ENCODE measurements at places on chromosomes 13 and 19.

DNA sequence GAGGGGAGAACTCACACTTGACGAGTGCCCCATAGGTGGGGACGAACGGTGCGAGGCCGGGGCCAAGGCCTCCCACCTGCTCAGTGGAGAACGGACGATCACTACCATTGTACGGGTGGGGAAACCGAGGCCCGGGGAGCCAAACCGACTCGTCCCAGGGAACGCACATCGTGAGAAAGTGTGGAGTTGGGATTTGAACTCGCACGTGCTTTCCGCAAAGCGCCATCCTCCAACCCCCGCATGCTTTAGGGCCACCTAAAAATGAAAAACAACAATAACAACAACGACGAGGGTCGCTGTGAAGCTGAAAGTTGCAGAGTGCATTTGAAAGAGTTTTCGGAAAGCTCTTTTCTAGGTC lies 458 bp downstream of the ARHGEF1 start:
- no peak for DNase-seq

DNA sequence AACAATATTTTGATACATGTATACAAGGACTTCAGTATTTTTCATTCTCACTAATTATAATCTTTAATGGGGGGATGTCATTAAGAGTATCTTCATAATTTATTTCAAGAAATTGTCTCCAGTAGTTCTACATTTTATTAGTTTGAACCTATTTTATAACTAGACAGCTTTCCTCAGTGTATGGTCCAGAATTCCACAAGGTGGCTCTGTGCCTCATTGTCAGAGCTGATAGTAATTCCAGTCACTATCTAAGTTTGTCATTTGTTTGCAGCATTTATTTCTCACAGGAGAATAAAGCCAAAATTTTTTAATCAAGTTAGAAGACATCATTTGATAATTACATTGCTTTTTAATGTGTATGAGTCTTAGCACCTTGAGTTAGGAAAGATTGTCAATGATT lies 1633.0 kb upstream of the PCDH20 start:
- DNase-seq = no peak

GRCh38 chr13:97376981-97377380 lies 57.0 kb upstream of the RAP2A start:
- DNase-seq = no peak

DNA sequence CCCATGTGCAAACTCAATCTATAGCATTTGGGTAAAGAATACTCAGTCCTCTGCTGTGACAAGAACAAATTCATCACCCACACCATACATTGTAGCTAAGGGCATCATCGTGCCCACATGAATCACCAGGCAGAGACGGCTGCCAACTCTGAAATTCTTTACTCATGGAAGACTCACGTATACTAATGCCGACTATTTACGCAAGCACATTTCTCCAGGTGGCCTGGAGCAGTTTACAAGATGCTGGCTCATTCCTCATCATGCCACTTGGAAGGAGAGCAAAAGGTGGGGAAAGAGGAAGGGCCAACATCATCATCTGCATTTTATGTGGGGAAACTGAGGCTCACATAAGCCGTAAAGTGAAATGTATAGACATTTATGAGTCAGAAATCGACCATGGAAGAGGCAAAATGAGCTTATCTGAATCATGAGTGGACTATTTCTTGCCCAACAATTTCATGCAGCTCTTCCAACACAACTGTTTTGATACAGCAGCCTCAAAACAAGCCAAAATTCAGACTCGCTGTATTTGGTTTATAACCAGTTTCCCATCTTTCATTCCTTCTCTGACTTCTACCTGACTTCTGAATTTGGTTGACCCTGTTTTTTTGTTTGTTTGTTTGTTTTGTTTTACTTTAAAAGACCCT lies 213.9 kb upstream of the SERP2 start:
- DNase-seq = no peak

GRCh38 chr13:71659404-71659803 lies 207.6 kb downstream of the DACH1 start:
- DNase-seq = no peak

- DNase-seq = peak; percentile 50
These were observed 117.9 kb downstream of the STOML3 start for GRCh38 chr13:38872693-38873092.

GRCh38 chr19:22503524-22503923 lies 81.4 kb upstream of the ZNF98 start:
- no peak for DNase-seq

DNA sequence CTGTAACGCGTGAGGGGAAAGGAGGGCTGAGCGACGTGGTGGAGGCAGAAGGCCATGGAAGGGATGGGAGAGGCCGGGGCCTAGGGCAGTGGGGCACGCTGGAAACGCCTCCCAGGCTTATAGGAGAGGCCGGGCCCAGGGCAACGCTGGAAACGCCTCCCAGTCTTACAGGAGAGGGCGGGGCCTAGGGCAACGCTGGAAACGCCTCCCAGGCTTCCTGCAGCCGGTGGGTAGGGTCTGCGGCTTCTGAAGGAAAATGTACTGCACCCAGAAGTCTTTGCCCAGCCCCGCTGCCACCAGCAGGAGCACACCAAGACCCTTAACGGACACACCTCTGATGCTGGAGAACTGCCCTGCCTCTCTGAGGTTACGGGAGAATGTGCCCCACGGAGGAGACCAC lies 9.1 kb downstream of the CACTIN start:
- DNase-seq = peak; percentile 86

- DNase-seq = no peak
These were observed 575.6 kb downstream of the DIAPH3 start for GRCh38 chr13:59587971-59588716.

DNA sequence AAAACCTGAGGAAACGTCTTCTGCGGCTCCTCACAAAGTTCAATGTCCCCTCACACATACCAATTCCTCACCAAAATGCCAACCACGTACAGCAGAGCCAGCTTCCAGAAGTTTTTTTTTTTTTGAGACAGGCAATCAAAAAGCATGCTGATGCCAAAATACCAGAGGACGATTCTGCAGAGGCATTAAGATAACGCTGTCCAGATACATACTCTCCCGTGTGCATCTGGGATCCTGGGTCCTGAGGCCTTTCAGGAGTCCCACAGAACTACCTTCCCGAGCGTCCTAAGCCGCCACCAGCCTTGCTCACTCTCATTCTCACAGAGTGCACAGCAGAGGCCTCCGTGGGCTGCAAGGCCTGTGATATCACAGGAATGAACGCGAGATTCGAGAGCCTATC lies 5.0 kb downstream of the DCUN1D2 start:
- no peak for DNase-seq

DNA sequence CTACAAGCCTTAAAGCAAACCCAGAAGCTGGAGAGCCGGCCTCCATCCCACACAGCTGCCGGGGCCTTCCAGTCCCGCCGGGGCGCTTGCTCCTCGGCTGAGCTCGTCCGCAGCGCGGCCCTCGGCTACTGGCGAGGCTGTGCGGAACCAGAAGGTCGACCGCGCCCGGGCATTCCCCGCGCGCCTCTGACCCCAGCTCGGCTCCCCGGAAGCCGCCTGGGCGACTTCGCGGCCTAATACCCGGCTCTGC lies 863 bp downstream of the ANKRD10 start:
- no peak for DNase-seq

- DNase-seq = peak; percentile 92
These were observed 776.9 kb downstream of the GPC5 start for GRCh38 chr13:92175330-92175729.

GRCh38 chr19:2274931-2275535 lies 6.9 kb downstream of the PEAK3 start:
- peak; percentile 85 for DNase-seq

GRCh38 chr13:24709186-24709913 lies 29.1 kb downstream of the ATP12A start:
- peak; percentile 93 for DNase-seq

DNA sequence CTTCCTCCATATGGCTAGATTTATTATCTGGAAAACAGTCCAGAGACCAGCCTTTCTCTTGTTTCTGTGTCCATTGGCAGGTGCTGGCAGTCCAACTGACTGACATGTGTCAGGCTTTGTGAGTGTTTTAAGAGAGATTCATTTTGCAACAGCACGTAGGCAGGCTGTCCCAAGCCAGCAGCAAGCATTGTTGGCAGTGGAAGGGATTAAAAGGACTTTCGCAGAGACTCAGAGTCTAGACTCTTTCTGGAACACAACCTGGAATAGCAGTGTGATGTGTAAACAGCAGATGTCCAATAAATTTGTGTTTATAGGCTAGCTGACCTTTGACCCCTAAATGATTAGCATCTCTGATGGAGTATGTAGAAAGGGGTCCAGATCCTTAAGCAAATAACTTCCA lies 222.2 kb upstream of the SERP2 start:
- no peak for DNase-seq

DNA sequence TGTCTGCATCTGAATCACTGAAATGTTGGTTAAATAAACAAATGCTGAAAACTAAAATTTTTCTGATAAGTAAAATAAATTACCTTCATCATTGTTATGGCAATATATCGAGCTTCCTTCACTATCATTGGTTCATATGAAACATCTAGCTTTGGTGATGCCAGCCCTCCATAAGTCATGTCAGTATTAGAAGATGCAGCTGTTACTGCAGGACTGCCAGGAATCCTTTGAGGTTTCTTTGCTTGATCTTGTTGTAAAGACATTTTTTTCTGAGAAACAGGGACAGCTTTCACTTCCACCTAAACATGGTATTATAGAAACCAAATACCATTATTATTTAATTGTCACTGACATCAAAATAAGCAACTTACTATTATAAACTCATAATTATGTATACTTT lies 123.7 kb upstream of the FBXL3 start:
- no peak for DNase-seq

- peak; percentile 70 for DNase-seq
These were observed 124.2 kb downstream of the LMO7 start for GRCh38 chr13:75760131-75761021.

- no peak for DNase-seq
These were observed 616.6 kb downstream of the FGF9 start for GRCh38 chr13:22287343-22287920.

- DNase-seq = no peak
These were observed 575.6 kb downstream of the DCT start for GRCh38 chr13:93903909-93904308.

- DNase-seq = no peak
These were observed 58.3 kb downstream of the RAP2A start for GRCh38 chr13:97492257-97492656.

- DNase-seq = no peak
These were observed 1691.5 kb upstream of the SLC10A2 start for GRCh38 chr13:104757712-104758111.

GRCh38 chr13:30438286-30438685 lies 16.0 kb downstream of the UBE2L5 start:
- no peak for DNase-seq

DNA sequence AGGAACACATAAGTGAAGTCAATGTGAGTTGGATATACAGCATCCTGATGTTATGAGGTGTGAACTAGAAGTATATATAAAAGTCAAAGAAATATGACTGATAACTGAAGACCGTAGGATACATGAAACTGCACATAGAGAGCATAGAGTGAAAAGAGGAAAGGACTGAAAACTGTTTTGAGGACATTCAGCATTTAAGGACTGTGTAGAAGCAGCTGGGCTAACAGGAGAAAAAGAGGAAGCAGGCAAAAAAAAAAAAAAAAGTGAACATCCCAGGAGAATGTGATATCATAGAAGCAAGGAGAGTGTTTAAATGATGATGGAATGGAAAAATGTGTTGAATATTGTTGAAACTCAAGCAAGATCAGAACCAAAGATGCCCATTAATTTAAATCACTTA lies 363.5 kb downstream of the PCDH20 start:
- no peak for DNase-seq

DNA sequence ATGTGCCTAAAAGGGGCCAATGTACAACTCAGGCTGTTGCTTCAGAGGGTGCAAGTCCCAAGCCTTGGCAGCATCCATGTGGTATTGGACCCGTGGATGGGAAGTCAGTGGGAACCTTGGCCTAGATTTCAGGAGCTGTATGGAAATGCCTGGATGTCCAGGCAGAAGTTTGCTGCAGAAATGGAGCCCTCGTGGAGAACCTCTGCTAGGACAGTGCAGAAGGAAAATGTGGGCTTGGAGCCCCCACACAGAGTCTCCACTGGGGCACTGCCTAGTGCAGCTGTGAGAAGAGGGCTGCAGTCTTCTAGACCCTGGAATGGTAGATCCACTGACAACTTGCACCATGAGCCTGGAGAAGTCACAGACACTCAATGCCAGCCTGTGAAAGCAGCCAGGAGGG lies 28.5 kb downstream of the GPC5 start:
- peak; percentile 23 for DNase-seq

DNA sequence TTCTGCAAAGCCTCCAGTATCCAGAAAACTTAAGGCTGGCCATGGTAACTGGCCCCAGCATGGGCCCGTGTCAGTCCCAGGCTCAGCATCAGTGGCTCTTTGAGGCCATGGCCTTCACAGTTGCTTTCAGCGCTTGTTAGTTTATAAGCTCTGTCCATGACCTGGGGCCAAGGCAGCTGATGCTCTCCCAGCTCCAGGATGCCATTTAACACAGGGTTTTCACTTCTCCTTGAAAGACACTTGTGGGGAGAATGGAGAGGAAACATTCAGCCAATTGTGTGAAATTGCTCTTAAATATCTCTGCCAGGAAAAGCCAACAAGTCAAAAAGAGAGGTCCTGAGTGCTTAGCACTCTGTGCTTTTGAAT lies 321.3 kb downstream of the FOXO1 start:
- no peak for DNase-seq

GRCh38 chr19:46975925-46976782 lies 43.5 kb upstream of the NPAS1 start:
- DNase-seq = peak; percentile 26

DNA sequence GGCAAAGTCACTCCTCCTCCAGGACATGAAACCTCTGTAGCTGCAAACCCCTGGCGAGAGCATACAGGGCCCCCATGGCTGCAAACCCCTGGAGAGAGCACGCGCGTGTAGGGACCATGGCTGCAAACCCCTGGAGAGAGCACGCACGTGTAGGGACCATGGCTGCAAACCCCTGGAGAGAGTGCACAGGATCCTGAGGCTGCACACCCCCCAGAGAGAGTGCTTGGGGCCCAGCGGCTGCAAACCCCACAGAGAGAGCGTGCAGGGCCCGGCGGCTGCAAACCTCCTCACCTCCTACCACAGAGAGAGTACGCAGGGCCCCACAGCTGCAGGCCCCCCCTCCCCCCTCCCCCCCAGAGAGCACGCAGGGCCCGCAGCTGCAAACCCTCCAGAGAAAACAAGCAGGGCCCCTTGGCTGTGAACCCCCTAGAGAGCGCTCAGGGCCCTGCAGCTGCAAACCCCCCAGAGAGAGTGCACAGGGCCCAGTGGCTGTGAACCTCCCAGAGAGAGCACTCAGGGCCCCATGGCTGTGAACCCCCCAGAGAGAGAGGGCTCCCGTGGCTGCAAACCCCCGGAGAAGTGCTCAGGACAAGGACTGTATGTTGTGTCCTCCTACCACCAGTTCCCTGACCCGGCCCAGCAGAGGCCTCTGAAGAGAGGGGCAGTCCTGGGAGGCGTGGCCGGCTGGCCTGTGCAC lies 7.3 kb downstream of the ADPRHL1 start:
- DNase-seq = peak; percentile 24

- no peak for DNase-seq
These were observed 3.9 kb upstream of the CELF5 start for GRCh38 chr19:3220576-3220975.
